Stimulated activated CD4-positive, alpha-beta T cell treated with anti-CD3 and anti-CD28 coated beads, TNF-alpha, amount 100 ng/mL, for 4 hours (primary cell): ENCODE measurements at places on chromosomes 11 and 22.

DNA sequence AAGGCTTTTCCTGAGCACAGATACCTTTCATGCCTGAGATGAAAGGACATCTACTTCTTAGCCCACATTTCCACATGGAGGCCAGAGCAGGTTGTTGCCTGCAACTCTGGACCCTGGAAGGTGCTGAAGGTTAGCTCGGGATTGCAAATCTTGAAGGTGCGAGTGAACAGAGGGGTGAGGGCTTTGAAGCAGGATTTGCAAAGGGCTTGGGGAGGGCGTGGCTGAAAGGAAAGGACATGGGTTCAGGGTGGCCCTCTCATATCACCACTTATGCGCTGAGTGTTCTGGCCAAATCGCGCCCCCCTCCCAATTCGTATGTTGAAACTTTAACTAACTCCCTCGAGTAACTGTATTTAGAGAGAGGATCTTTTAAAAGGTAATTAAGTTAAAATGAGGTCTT, 501.6 kb downstream of the MIAT start:
- no peak for DNase-seq

GRCh38 chr11:130813196-130813595, 103.1 kb downstream of the SNX19 start:
- no peak for DNase-seq

GRCh38 chr11:83645561-83645960, 359.4 kb upstream of the CCDC90B start:
- DNase-seq: no peak

DNA sequence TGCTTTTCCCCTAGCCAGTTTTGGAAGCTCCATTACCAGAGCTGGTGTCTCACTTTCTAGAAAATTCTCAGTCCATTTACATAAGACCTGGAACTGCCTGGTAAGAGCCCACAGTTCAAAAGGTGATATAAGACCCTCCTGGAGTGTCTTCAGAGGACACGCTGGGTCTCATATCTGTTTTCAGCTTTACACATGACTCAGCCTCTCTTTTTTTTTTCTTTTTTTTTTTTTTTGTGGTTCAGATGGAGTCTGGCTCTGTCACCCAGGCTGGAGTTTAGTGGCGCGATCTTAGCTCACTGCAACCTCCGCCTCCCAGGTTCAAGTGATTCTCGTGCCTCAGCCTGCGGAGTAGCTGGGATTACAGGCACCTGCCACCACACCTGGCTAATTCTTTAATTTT, 30.7 kb downstream of the WEE1 start:
- no peak for DNase-seq

DNA sequence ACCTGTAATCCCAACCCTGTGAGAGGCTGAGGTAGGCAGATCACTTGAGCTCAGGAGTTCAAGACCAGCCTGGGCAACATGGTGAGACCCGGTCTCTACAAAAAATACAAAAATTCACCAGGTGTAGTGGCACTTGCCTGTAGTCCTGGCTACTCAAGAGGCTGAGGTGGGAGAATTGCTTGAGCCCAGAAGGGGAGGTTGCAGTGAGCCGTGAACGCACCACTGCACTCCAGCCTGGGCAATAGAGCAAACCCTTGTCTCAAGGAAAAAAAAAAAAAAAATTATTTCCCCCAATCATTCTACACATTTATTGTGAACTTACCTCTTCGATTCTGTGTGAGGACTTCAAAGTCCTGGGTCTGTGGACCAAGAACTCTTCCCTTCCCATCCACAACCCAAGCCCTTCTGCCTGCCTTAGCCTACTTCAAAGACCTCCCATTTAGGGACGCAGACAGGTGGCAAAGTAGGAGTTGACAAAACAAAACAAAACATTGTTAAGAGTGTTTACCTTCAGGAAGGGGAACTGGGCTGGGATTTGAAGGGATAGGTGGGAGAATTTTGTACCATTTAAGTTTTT, 3.8 kb upstream of the WEE1 start:
- no peak for DNase-seq
